ENCODE measurements at places on chromosomes 12 and 14.
A peak's percentile ranks its signal among the peaks of the same experiment; 100 is the strongest.

- no peak for DNase-seq
These were observed 29.0 kb downstream of the FAM234B start for GRCh38 chr12:13073173-13073572.

GRCh38 chr14:53016491-53016890 is 65.6 kb upstream of the FERMT2 start:
- DNase-seq, result peak; percentile 88

DNA sequence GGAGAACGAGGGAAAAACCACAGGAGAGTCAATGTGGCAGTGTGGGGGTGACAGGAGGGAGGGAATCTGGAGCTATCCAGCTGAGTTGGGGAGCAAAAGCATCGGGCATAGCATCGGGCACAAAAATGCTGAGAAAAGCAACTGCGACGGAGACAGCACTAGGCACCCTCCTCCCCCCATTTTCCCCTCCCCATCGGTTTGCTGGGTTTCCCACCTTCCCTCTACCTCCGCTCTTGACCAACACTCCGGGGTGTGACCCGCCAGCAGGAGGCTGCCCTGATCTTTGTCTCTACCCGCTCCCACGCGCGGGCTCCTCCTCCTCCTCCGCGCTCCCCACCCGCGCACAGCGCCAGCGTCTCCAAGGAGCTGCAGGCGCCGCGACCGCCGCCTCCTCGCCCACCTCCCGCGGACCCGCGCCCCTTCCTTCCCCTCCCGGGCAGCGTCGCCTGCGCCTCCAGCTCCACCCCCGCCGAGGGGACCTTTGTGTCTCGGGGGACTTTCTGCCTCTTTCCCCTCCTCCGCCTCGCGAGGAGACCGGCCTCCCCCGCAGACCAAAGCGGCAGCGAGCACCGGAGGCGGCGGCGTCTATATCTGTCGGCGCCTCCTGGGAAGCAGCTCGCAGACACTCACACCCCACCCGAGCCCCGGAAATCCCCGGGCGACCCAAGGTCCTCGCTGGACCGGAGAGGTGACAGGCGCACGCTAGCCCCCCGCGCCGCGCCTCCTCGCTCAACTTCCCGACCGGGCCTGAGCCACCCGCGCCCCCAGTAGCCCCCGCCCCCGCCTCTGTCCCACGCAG is 920 bp downstream of the CDK17 start:
- peak; percentile 59 for DNase-seq

DNA sequence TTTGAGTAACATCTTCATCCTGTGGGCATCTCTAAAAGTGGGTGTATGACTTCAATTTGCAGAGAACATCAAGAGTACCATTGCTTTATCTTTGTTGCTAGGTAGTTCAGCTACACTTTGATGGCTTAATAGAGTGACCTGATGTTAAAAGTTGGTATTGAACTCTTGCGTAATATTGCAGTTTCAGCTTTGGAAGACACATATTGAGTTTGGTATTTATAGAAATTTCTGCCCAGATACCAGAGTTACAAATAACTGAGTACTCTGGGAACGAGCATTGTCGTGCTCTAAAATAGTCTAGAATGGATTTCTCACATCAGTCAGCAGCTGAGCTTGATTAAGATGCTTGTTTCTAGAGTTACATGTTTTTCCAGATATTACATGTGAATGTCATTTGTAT is 24.8 kb upstream of the AKAP5 start:
- peak; percentile 27 for DNase-seq

- DNase-seq, result no peak
These were observed 42.8 kb upstream of the METAP2 start for GRCh38 chr12:95431120-95431519.

- DNase-seq, result peak; percentile 86
These were observed 18.2 kb upstream of the RNASE12 start for GRCh38 chr14:20609215-20610001.

- DNase-seq, result no peak
These were observed 115.2 kb upstream of the MAP1LC3B2 start for GRCh38 chr12:116443821-116444589.

- DNase-seq, result peak; percentile 33
These were observed 5.5 kb downstream of the OR10AD1 start for GRCh38 chr12:48197549-48197970.

- DNase-seq, result no peak
These were observed 33.5 kb downstream of the MAP1LC3B2 start for GRCh38 chr12:116592731-116593130.

GRCh38 chr14:68779761-68780323 is 13.0 kb downstream of the ZFP36L1 start:
- DNase-seq, result peak; percentile 94
